Lung (tissue), 17 donors: ENCODE measurements at places on chromosomes 1 and 21.
A peak's percentile ranks its signal among the peaks of the same experiment; 100 is the strongest.

DNA sequence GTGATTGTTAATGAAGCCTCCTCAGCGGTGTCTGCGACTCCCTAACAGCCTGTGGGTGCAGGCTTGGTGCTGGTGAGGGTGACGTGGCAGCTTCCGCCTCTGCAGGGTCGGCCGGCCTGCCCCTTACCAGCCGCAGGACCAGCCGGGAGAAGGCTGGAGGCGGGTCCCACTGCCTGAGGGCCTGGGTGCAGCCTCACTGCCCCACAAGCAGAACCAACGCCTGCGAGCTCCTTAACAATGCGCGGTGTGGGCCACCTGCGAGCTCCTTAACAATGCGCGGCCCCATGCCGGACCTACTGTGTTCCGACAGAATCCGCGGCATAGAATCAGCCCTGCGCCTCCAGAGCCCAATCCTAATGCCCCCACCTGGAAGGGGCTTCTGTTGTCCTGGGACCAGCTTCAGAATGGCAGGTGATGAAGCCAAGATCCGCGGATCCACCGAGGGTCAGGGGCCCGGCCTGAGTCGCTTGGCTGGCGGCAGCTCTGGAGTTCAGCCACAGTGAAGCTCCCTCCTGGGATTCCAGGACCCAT lies 54.4 kb upstream of the AJAP1 start:
- no peak for DNase-seq

DNA sequence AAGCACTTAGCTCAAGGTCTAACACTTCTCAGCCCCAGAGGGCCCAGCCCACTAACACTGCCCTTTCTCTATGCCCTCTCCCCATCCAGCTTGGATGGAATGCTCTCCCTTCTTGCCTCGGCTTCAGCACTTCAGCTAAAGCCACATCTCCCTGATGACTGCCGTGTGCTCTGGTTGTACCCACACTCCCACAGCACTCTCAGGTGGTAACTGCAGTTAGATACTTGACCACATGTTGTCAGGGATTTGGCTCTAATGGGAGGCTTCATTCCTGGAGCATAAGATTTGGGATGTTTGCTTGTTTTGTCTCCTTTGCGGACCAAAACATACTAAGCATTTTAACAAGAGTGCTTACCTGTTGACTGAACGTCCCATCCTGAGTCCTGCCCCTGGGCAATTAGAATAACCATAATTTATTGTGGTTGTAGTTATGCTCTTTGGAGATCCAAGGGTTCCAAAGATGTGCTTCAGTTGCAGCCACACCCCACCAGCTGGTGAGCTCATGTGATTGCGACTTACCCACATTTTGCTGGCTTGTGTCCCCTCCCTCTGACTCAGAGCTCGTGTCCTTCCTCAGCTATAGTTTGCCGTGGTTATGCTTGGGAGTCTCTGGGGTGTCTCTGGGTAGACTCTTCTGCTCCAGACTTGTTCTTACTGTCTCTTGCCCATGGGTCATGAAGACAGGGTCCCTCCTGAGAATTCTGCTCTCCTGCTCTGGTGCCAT lies 7.7 kb upstream of the SLC26A9 start:
- no peak for DNase-seq

DNA sequence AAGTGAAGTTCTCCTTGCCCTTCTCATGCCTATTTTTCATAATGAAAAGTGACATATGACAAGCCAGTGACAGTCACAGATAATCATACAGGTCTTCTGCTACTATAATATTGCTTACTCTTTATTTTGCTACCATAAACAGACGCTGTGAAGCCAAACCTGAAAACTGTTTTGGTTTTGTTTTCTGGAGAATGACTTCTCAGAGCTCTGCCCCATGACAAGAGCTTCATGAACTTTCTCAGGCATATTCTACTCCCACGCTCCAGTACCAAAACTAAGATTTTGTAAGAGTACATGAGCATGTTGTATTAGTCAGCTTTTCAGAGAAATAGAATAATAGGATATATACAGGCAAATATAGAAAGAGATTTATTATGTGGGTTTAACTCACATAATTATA lies 64.3 kb upstream of the VTCN1 start:
- DNase-seq = no peak

GRCh38 chr1:232624546-232625281 lies 5.2 kb downstream of the SIPA1L2 start:
- no peak for DNase-seq

DNA sequence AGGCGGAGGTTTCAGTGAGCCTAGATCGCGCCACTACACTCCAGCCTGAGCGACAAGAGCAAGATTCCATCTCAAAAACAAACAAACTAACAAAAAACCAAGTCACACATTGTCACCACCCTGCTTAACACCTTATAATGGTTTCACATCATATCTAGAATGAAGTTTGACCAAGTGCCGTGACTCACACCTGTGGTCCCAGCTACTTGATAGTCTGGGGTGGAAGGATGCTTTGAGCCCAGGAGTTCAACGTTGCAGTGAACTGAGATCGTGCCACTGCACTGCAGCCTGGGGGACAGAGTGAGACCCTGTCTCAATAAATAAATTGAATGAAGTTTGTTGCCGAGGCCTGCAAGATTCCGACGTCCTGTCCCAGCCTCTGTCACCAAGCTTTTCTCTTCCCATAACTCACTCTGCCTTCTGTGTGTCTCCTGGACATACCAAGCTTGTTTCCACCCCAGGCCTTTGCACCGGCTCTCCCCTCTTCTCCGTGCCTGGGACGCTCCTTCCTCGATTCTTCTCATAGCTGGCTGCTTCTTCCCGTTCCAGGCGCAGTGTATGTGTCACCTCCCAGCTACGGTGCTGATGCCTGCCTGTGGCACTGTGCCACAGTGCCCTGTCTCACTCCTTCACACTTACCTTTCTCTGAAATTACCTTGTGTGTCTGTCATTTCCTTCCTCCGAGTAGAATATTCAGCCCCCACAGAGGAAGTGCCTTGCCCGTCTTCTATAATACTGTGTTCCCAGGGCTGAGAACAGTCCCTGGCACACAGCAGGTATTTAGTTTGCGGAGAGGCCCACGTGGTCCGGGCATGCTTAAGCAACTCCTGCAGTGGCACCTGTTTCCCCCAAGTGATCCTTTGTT lies 3.8 kb upstream of the SELENON start:
- DNase-seq = no peak

- DNase-seq = no peak
These were observed 87.1 kb downstream of the CD58 start for GRCh38 chr1:116483481-116484309.

DNA sequence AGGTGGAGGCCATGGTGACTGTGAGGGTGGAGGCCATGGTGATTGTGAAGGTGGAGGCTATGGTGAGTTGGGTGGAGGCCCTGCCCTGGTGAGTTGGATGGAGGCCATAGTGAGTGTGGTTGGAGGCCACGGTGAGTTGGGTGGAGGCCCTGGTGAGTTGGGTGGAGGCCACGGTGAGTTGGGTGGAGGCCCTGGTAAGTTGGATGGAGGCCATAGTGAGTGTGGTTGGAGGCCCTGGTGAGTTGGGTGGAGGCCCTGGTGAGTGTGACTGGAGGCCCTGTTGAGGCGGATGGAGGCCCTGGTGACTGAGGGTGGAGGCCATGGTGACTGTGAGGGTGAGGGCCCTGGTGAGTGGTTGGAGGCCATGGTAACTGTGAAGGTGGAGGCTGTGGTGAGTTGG lies 124.9 kb upstream of the VAMP3 start:
- no peak for DNase-seq

- no peak for DNase-seq
These were observed 94.0 kb downstream of the POU2F1 start for GRCh38 chr1:167314671-167315070.

GRCh38 chr1:43843684-43844083 lies 89.9 kb upstream of the ARTN start:
- no peak for DNase-seq

DNA sequence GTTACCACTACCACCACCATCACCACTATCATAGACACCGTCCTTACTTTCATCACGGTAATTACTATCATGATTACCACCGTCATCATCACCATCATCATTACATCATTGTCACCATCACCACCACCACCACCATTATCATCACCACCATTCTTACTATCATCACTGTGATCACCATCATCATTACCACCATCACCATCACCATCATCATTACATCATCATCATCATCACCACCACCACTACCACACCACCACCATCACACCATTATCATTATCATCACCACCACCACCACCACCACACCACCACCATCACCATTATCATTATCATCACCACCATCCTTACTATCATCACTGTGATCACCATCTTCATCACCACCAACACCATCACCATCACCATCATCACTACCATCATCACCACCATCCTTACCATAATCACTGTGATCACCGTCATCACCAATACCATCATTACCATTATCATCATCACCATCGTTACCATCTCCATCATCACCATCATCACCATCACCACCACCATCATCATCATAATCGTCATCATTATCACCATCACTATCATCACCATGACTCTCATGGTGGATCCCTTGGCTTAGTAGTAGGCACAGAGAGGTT lies 244.4 kb upstream of the C1orf174 start:
- DNase-seq = peak; percentile 11

- no peak for DNase-seq
These were observed 4.9 kb downstream of the TPM3 start for GRCh38 chr1:154186852-154187501.

DNA sequence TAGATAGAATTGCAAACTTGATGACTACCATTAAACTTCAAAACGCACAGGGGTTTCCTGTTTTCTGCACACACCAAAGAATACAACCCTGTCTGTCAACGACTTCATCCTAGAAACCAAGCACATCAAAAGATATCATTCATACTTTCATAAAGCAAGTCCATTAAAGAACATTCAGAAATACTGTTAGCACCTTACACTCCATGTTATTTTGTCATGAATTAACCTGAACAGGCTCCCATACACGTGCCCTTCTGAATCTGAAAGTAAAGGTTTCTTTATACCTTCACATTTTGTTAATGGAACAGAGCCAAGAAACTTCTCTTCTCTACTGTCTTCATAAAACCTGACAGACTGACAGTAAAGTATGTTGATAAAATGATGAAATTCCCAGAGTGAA lies 46.1 kb downstream of the PUM1 start:
- no peak for DNase-seq
